ENCODE measurements at places on chromosomes 4 and X.

- DNase-seq, result no peak
Measured at GRCh38 chrX:150063674-150064073, 125.4 kb upstream of the EOLA2 start.

GRCh38 chr4:189232274-189232673 is 708.4 kb upstream of the FRG1 start:
- DNase-seq, result no peak

GRCh38 chr4:109079731-109080130 is 222.7 kb downstream of the COL25A1 start:
- no peak for DNase-seq

DNA sequence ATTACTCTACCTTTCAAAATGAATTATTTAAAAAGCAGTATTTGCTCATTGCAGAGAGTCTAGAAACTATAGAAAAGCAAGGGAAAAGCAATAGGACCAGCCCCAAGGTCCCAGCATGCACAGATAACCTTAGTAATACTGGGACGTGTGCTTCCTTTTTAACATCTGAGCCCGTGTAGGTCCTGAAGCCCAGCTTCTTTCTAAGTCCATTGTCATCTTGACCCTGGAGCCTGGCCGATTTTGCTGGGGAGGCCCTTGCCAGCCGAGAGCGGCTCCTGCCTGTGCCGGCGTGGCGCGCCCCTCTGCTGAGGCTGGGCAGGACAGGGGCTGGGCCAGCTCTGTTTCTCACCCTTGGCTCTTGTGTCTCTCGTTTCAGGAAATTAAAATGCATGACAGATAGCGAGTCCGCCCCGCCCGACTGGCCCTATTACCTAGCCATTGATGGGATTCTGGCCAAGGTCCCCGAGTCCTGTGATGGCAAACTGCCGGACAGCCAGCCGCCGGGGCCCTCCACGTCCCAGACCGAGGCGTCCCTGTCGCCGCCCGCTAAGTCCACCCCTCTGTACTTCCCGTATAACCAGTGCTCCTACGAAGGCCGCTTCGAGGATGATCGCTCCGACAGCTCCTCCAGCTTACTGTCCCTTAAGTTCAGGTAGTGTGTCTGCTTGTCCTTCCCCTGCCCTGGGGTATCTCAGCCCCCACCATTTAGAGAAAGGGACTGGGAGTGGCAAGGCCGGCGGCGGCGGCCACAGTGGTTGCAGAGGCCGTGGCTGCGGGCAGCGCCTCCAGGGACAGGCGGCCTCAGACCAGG is 4.1 kb downstream of the MSANTD1 start:
- DNase-seq, result no peak

DNA sequence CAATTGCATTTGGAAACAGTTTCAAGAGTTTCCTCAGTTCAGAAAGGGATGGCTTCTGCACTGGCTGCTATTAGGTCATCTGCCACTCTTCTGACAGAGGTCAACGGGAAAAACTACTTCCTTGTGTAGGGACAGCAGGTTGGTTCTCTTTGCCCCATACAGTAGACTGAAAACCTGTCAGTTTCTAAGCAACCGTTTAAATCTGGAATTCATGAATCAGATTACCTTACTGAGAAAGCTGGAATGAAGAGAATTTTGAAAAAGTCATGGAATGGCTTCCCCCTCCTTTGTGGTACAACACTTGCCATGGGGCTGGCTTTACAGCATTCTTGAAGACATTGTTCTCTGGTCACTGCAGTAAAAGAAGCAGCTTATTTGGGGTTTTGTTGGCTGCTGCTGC is 240.3 kb downstream of the IL1RAPL2 start:
- DNase-seq, result no peak

DNA sequence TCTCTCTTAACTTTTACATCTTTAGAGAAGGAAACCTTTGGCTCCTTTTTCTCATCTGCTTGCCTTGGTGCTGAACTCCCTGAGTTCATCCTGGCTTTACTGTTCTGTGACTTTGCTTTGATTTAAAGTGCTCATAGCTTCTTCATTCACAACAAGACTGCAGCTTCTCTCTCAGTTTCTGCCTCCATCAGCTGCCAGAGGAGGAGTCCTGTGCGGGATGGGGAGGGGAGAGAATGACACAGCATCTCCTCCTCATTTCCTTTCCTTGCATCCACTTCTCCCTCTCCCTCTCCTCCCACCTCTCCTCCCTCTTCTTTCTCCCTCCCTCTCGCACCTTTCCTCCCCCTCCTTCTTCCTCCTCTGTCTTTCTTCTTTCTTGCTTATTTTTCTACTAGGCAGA is 42.0 kb downstream of the CBLL2 start:
- no peak for DNase-seq

- DNase-seq, result no peak
Measured at GRCh38 chrX:45860450-45860849, 659.8 kb upstream of the DIPK2B start.

DNA sequence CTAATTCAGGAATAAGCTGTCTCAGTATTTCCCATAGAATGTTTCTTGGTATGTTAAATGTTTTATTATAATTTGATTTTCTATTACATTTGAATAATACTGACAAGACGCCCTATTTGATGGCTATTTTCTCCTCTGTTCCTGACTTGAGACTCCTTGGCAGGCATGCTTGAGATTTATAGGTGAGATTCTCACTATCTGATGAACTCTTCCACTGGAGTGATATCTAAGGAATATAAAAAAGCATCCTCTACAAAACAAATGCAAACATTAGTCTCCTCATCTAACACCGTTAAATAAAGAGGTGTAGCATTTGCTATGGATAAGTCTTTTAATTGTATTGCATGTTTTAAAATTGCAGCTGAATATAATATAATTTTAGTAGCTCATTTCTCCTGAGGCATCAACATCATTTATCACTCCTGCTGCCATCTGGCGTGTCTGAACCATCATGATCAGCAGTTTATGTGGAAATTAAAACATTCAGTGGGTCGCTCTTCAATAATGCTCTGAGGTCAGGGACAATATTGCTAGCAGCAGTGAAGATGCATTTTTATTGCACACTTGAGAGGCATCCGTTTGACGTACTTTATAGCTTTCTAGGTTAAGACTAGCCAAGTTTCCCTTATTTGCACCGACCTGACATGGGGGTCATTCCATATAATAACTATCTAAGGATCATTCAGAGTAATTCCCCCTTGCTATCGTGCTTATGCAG is 210.4 kb upstream of the GALNTL6 start:
- no peak for DNase-seq

- DNase-seq, result peak; percentile 35
Measured at GRCh38 chr4:182925298-182925757, 8.1 kb upstream of the DCTD start.

GRCh38 chrX:12403474-12404082 is 265.3 kb downstream of the FRMPD4 start:
- DNase-seq, result no peak

GRCh38 chr4:133493776-133494175 is 344.7 kb downstream of the PCDH10 start:
- no peak for DNase-seq

DNA sequence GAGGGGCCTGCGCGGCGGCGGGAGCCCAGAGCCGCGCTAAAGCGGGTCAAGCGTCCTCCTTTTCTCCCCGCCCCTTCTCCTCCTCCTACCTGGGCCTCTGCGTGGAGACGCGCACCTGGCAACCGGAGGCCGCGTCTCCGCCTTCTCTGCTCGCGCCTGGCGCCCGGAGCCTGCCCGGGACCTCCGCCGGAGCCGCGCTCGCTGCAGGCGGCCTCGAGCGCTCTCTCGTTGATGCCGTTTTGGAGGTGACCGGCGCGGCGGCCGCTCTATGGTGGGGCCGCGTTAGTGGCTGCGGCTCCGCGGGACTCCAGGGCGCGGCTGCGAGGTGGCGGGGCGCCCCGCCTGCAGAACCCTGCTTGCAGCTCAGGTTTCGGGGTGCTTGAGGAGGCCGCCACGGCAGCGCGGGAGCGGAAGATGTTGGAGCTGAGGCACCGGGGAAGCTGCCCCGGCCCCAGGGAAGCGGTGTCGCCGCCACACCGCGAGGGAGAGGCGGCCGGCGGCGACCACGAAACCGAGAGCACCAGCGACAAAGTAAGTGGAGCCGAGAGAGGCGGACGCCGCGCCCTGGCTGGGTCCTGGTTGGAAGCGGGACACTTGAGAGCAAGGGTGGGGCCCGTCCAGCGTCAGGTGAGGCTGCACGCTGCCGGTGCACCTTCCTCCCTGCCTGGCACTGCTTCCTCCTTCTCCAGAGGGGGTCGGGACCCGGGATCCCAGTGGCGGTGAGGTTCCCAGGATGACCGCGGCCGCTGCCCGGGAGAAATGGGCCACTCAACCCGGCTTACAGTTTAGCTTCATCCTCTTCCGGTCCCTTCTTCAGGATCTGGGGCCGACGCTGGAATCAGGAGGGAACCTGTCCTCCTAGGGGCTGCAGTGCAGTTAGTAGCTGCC is at the start of gene CDS1:
Gene CDS1, plus strand, starts transcription at position 140 of the 888 bp plus-strand sequence. Its CDS starts 275 bp downstream, at position 415.
- DNase-seq, result no peak

- DNase-seq, result no peak
Measured at GRCh38 chr4:157741642-157742041, 431.2 kb downstream of the GASK1B start.

DNA sequence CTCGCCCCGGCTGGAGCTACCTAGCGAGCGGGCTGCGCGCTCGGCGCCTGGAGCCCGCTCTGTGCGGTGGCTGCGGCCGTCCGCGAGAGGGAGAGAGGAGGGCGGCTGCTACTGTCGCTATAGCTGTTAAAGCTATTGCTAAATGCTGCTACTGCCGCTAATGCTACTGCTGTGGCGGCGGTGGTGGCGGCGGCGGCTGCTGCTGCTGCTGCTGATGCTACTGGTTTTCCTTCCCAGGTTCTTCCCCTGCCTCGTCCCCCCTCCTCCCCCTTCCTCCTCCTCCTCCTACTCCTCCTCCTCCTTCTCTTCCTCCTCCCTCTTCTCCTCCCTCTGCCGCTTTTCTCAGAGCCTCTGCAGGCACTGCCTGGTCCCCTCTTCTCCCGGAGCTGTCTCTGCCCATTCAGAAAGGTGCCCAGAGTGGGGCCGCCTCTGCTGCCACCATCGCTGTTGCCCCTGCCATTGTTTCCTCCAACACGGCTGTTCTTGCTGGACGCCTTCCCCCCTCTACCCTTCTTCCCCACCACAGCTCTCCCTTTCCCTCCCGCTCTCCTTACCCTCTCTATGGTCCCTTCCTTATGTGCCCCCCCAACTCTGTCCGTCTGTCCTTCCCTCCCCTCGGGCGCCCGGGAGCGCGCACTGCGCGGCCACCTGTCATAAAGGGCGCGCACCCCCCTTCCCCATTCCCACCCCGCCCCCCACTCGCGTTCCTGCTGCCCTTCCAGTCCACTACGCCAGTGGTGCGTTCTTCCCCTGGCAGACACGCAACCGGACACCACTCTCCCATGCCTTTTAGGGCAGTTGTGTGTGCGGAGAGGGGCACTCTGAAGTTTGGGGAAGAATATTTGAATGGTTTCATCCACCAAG is at the start of gene NEXMIF:
Gene NEXMIF, minus strand, starts transcription at position 228 of the 864 bp plus-strand sequence.
- DNase-seq, result no peak

Measured in stimulated activated CD8-positive, alpha-beta memory T cell treated with anti-CD3 and anti-CD28 coated beads, Interleukin-4, amount 100 ng/mL, for 1 hour (primary cell).